ENCODE measurements at places on chromosomes 7 and 10.

DNA sequence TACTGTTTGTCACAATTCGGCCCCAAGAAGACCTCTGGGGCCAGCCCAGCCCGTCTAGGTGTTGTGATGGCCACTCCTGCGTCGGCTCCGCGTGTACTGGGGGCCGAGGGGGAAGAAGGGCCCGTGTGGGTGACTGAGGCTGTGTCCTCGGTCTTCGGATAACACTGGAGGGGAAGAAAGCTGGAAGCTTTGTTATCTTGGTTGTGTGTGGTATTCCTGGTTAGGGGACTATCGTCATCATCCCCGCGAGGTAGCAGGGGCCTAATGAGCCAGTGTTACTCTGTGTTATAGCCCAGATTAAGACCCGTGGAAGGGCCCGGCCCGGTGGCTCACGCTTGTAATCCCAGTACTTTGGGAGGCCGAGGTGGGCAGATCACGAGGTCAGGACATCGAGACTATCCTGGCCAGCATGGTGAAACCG lies 854 bp downstream of the MTG1 start:
- DNase-seq, result peak; percentile 4

DNA sequence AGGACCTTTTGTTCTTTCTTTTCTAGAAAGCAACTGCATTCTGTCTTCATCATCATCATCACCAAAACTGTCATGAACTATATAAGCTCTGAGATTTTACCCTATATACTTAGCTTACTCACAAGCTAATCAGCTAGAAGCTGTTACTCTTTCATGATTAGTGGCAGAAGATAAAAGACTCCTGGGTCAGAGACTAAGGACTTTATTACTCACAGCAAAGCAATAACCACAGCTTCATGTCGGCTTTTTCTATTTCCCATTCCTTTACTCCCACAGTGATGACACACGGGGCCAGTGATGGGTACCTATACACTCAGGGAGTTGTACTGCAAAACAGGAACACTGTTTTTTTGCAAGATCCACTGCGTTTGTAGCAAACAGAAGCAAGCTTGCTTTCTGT lies 8.4 kb upstream of the C10orf88 start:
- DNase-seq, result no peak

DNA sequence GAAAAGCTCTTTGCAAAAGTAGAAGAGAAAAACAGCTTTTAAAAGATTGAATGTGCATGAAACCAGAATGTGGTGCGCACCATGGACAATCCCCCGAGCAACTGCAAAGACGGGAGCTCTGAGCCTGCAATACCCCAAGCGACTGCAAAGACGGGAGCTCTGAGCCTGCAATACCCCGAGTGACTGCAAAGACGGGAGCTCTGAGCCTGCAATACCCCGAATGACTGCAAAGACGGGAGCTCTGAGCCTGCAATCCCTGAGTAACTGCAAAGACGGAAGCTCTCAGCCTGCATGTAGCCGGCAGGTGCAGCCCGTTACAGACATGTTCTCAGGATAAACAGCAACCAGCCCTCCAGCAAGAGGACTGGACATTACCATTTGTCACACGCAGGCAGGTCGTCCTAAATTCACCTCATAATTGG lies 6.2 kb downstream of the ZNF775 start:
- no peak for DNase-seq

DNA sequence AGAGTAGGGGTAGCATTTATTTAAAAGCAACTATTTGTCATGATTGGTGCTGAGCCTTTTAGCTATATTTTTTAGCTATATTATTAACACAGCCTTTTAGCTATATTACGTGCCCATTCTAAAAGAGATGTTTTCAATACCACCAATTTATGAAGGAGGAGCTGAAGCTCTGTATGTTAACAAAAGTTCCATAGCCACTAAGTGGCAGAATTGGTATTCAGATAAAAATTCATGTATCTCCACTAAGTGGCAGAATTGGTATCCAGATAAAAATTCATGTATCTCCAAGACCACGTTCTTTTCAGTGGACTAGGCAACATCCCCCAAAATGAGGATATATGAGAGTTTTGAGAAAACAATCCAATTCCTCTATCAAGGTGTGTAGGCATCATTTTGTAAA lies 268.6 kb downstream of the HGF start:
- DNase-seq, result peak; percentile 63

- no peak for DNase-seq
These were observed 96.7 kb upstream of the IKZF1 start for GRCh38 chr7:50207686-50208255.

- peak; percentile 18 for DNase-seq
These were observed 1.3 kb downstream of the LCOR start for GRCh38 chr10:96833220-96834001.

DNA sequence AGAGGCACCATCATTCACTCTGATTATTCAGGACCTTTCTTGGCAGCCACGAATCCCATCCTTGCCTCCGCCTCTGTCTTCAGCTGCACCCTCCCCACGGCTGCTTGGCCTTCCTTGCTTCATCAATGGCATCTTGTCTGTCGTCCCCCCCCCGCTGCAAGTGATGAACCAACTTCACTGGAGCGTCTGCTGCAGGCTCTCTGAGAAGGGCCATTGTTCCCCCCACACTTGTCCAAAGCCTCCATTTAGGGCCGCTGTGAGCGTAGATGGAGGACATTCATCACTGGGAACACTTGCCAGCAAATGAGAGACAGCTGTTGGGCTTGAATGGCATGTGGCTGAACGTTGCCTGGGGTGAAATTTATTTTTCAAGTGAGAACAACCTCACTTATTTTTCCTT lies 20.1 kb downstream of the AFAP1L2 start:
- no peak for DNase-seq

DNA sequence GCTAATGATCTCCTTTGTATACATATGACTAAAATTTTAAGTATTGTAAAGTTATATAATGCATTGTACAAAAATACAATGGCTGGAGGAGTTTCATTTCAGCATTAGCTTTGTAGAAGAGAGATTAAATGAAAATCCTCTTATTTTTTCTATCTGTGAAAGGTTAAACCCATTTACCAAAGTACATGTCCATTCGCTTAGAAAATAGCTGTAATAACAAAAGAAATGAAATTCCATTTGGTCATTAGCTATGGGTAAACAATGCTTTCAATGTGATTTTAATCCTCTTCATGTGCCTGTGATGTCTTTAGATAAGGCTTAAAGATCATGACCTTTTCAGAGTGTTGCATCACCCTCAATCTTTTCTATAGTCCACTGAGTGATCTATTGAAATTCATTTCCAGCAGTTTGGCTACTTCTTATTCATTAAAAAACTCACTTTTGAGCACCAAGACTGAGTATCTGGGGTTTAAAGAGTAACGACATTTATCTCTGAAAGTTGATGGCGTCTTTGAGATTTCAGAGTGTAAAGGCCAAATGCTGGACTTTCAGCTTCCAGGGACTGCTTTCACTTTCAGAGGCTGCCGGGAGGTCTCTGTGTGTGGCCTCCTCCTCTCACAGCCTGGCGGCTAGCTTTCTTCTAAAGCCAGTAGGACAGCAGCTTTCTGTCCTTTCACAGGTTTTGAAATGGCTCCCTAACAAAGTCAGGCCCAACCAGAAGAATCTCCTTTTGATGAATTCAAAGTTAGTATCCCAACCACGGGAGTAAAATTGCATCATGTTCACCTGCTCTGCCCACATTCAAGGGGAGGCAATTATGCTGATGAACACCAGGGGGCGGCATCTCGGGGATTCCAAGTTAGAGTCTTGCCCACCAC lies 701.4 kb upstream of the COBL start:
- DNase-seq, result no peak

DNA sequence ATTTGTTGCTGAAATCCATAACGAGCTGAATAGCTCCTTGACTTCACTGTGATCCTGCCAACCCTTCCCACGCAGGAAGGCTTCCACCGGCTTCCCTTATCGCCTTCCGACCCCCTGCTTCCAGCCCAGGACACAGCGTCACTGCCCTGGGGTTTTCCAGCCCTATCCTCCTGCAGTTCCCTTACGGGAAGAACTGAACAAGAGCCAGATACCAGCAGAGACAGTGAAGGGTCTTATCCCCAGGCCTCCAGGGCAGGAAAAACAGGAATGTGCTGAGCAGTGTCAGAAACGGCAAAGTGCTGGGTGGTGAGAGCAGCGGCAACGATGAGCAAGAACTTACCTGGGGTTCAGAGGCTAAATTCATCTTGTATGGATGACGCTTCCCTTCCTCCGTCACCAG lies 22.4 kb downstream of the PDLIM1 start:
- no peak for DNase-seq

DNA sequence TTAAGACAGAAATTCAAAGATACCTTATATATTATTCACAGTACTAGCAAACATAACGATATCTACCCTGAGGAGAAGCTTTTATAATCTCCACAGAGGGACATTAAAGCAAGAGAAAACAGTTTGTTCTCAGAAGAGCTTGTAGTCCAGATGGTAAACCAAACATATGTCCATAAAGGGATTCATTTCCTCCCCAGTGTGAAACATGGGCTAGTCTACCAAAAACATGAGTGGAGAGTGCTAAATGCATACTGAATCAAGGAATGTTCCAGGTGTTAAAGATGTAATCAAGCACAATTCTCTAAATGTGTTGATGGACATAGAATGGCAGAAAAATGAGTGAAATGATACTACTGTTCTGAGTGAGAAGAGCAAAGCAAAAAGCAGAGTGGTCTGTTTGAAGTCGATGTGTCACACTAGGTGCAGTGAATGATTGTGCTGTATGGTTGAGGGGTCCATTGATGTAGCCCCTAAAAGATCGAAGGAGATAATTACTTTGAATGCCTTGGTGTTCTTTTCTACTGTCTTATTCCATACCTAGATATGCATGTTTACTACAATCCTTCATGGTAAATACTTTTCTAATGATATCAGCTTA lies 25.3 kb downstream of the BCAP29 start:
- no peak for DNase-seq

DNA sequence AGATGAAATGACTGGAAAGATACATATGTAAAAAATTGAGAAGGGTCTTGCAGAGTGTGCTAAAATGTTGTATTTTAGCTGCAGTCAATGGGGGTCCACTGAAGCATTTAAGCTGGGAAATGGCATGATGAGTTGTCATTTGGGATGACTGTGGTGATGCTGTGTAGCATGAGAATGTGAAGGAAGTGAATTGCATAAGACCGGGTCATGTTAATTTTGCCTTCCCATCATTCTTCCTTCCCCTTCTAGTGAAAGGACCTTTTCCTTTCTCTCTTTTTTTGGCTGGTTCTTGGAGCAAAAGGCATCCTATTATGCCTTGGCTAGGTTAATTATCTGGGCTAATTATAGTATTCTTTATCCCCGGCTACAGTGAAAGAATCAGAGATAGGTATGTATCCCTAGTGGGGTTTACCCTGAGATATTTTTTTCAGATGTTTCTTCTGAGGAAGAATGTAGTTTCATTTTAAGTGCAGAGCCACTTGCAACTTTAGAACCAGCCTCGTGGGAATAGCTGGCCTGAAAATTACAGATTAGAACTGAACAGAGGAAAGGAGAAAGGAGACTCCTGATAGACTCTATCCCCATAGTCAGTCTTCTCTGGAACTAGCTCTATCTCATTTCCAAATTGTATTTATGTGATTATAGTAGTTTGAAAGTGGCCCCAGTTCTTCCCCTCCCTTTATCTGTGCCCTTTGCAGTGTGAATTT lies 93.6 kb downstream of the HGF start:
- no peak for DNase-seq

DNA sequence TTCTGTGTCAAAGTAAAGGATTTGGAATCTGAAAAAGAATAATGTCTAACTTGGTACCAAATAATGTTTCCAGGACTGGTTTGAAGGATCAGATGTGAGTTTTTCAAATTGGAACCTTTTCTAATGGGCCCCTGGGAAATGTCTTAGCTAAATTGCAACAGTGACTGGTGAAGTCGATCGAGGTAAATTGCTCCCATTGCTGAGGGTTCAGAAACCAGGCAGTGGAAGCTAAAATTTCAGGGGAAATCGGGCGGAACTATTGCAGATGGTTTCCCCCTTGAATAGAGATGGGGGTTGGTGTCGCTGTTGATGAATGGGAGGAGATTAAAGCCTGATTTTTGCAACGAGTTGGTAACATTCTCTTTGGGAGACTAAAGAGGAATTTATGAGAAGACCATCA lies 112.7 kb downstream of the SND1 start:
- no peak for DNase-seq

- DNase-seq, result no peak
These were observed 102.3 kb downstream of the MKX start for GRCh38 chr10:27643301-27643700.

GRCh38 chr10:102673819-102674511 lies 29.7 kb downstream of the TRIM8 start:
- DNase-seq, result peak; percentile 44

DNA sequence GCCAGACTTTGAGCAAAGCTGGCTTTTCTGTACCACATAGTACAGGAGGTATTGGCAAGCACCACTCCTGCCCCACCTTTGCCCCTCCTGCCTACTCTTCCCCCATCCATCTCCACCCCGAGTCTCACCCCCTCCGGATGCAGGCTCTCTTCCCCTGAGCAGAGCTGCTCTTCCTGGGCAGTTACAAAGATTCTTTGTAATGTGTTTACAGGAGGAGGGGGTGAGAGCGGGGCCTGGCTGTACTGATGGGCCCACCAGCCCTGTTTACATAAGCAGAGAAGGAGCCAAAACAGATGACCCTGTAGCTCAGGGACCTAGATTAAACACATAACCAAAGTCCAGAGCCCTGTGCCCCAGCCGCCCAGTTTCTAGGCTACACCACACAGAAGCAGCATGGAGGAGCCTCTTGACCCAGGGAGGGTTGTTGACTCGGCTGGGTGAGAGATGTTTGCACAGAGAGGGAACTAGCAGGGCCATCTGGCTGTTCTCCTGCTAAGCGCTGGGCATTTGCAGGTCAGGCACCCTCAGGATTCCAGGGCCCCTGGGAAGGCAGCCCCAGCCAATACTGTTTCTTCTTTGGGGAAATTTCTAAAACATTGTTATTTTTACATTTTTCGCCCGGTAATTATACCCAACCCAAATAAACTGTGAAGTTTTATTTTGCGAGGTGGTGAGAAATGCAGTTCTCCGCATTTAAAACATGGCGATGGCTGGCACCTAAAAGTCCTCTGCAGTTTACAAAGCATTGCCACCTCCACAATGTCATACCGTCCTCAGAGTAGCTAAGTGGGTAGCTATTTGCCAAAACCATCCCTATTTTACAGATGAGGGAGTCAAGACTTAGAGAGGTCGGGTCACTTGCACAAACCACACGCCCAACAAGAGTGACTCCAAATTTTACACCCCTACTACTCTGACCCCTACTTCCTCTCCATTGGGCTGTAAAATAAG lies 11.4 kb upstream of the ZKSCAN1 start:
- no peak for DNase-seq

DNA sequence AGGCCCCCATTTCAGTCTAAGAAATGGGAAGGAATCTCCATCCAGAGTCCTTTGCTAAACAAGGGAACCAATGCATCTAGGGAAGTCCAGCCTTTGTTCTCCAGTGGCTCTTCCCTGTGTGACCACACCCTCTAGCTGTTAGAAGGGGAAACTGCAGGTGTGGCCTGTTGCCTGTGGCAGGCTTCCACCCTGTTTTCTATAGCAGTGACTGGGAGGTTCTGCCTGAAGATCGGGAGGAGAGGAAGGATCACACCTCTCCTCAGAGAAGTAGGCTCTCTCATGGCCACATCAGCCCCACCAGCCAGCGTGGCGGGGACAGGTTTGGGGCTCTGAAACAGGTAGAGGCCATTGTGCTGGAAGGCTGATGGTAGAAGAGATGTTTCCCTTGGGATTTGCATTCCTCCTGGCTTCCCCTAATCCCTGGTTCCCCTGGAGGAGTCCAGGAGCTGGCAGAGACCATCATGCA lies 47.7 kb upstream of the TRIM8 start:
- DNase-seq, result peak; percentile 59

GRCh38 chr7:100175296-100175935 lies 1.8 kb downstream of the GPC2 start:
- DNase-seq, result no peak

All from HCEC 1CT (cell line).